GM13976 (cell line): ENCODE measurements at places on chromosomes 5 and 9.

DNA sequence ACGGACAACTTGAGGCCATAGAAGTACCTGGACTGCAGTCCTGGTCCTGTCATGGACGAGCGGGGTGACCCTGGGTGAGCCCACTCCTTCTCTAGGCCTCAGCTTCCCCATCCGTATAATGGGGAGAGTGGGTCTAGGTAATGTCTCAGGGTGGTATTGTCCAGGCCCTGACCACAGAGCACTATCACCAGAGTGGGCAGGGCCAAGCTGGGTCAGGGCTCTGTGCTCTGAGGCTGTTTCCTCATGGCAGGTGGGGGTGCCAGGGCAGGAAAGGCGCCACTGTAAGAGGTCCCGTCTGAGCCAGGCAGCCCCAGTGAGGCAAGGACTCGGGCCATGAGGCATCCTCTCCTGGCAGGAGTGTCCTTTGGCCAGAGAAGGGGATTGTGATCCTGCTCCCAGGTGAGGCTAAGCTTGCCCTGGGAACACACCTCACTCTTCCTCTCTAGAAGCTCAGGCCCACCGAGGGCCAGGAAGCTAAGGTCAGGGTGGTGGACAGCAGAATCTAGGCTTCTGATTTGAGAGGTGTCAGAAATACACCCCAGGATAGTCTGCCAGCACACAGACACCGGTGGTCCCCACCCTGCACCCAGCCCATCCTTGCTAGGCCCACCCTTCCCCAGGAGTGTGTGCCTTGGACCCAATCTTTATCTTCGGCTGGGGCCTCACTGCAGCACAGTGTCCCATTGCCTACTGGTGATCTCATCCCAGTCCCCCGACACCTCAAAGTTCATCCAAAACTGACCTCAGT lies 1.5 kb upstream of the MYOZ3 start:
- DNase-seq = no peak

- no peak for DNase-seq
These were observed 243.8 kb upstream of the ZNF462 start for GRCh38 chr9:106619211-106619610.

GRCh38 chr9:91746904-91747303 lies 203.1 kb downstream of the ROR2 start:
- no peak for DNase-seq

DNA sequence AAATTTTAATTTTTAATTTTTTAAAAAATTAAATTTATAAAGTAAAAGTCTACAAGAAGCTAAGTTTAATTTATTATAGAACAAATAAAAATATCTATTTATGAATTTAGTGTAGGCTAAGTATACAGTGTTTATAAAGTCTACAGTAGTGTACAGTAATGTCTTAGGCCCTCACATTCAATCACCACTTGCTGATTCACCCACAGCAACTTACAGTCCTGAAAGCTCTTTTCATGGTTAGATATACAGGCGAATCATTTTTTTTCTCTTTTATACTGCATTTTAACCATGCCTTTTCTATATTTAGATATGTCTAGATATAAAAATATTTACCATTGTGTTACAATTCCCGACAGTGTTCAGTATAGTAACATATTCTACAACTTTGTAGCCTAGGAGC lies 55.9 kb downstream of the PCSK1 start:
- DNase-seq = no peak

GRCh38 chr5:1666221-1666620 lies 133.4 kb downstream of the MRPL36 start:
- DNase-seq = no peak

DNA sequence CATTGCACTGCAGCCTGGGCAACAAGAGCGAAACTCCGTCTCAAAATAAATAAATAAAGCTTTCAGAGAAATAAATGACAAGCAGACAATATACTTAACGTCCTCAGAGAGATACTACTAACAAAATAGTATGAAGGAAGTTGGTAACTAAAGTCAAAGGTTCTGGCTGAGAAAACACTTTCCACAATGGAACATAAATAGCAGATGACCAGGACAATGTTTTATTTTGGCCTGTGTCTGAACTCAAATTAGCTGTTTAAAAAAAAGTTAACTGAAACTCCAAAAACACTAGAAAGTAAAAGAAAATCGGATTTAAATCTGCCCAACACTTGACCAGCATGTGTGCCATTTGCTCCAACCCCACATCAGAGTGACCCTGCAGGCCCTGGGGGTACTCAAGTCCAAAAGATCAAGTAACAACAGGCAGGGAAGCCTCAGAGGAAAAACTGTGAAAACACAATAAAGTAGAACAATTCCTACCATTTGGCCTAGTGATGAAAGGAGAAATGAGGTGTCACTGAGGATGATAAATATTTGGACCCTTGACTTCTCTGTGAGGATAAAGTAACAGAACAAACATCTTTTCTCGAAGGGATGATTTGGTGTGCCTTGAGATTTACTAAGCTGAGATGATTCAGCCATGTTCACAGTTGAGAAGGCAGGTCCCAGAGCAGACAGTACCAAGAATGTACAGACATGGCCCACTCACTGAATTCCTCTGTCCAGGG lies 47.7 kb downstream of the LHFPL2 start:
- no peak for DNase-seq

GRCh38 chr9:106830527-106831150 lies 32.3 kb upstream of the ZNF462 start:
- no peak for DNase-seq

DNA sequence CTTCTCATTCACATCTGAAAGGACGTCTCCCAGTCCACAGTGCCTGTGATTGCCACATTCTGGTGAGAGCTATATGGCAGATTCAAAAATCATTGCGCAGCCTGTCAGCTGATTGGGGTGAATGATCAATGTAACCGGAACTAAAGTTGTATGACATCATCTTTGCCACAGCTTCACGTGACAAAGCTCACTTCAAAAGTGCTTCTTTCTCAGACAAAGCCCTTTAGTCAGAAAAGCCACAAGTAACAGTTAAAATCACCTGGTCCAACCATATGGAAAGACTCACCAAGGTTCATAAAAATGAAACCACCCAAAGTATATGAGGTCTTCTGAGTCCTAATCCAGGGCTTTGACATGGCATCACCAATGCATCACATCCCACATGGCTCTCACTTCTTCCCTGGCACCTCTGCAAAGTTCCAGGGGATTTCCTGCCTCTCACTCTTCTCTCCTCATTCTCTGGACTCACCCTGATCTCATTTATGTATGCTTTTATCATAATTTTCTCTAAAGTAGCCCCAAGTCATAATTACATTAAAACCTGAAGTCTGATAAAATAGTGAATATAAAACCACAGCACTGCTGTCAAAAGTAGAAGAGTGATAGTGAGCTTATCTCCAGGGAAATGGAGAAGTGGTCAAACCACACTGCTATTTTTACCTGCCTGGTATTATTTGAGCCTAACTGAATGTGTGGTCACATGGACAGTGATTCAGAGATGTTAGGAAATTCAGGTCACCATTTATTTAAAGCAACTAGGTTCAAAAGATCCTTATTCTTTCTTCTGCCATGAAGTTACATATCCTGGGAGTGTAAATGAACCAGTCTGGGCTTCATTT lies 193.1 kb upstream of the PTGER4 start:
- DNase-seq = no peak

DNA sequence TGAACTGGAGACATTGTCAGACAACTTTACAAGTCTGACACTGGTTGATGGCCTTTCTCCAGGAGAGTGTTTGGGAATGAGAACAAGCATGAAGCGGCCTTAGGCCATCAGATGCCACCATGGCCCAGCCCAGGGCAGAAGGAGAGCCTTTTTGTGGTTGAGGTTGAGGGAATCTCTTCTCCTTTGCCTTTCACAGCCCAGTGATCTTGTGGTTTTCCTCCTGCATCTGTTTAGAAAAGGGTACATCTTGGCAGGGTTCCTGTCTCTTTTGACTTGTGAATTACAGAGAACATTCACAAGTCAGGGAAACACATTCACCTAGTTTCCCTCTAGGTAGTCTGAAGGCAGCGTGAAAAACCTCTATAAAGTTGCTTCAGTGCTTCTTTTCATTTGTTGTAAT lies 27.5 kb downstream of the DMRT2 start:
- no peak for DNase-seq

DNA sequence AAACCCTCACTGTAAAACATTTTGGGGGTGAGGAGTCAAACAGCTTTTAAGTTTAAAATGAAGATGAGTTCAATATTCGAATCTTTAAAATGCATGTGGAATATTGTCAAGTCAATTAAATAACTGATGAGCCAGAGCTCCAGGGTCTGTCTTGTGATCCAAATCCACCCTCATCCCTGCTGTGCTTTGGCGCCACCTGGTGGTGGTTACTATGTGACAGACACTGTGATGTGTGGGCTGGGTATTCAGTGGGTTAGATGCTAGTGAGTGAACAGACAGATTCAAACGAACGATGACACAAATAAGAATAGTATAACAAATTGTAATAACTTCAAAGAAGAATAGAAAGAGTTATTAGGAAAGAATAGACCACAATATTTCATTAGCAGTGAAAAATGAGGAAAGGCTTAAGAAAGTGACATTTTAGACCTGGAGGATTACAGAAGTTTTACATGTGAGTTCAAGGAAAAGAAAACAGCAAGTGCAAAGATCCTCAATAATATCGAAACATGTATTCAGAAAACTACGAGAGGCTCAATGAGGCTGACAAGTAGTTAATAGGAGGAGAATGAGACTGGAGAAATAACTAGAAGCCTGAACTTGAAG lies 51.4 kb upstream of the CHSY3 start:
- peak; percentile 7 for DNase-seq

- DNase-seq = no peak
These were observed 95.4 kb downstream of the NRG2 start for GRCh38 chr5:139947727-139948126.

- no peak for DNase-seq
These were observed 6.3 kb downstream of the EXD3 start for GRCh38 chr9:137416563-137417151.

DNA sequence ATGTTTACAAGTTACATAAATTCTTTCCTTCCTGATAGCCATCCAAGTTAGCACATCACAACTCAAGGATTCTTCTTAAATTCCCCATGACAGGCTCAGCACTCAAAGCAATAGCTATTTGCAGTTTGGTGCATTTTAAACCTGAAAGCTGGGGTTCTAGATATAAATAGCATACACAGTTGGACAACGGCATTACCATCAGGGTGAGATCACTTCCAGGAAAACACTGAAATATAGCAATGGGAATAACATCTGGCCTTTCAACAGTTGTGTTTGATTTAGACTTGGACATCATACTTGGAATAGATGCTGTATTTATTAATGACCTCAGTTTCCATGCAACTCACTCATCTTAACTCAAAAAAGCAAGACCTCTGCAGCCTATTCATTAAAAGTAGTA lies 24.7 kb upstream of the LECT2 start:
- DNase-seq = no peak

DNA sequence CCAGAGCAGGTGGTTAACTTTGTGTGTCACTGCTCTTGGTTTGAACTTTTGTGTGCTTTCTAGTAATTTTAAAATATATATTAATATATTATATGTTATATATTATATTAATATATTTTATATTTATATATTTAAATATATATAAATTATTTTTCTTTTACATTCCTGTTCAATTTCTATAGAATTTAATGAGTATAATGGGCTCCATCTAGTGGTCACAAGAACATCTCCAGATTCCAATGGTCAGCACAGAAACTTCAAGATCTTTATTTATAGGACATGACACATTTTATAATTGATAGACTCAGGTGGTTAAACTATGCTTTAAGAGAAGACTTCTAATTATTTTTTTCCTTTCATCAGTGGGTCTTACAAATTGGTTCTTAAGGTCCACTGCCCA lies 39.1 kb downstream of the COL23A1 start:
- DNase-seq = no peak

DNA sequence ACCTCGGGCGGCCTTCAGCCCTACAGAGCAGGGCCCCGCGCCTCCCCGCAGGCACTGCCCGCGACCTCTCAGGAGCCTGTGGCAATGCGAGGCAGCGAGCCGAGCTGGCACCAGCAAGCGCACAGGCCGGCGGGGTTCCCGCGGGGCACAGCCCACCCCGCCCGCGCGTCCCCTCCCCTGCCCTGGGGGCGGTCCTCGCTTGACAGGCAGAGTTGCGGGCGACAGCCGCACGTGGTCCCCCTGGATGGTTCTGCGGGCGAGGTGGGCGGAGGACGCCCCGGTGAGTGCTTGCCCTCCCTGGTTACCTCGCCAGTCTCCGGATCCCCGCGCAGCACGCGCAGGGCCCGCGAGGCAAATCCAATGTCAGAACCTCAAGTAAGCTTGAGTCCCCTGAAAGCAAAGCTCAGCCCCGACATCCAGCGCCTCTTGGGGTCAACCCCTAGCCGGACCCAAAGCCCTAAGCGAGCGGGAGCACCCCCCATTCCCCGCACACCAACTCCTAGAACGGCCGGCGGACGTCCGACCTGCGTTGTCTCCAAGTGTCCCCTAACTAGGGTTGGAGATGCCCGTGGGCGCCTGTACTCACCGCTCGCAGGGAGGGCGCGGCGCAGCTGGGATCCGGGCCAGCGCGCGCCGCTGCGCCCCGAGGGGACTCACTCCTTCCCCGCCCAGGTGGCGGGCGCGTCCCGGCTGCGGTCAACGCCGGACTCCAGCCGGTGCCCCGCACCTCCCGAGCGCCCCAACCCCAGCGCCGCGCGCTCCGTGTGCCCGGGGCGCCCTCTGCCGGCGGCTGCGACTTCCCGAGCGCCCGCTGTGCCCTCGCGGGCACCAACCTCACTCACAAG lies at the start of gene DRD1:
TSS of gene DRD1 (minus strand) at position 123 of the 845 bp plus-strand sequence. CDS start 1,083 bp downstream, outside the sequence.
- DNase-seq = peak; percentile 82

- DNase-seq = no peak
These were observed 98.7 kb downstream of the ZNF462 start for GRCh38 chr9:106961623-106962022.

- DNase-seq = no peak
These were observed 99.4 kb upstream of the HAND1 start for GRCh38 chr5:154577416-154577815.

DNA sequence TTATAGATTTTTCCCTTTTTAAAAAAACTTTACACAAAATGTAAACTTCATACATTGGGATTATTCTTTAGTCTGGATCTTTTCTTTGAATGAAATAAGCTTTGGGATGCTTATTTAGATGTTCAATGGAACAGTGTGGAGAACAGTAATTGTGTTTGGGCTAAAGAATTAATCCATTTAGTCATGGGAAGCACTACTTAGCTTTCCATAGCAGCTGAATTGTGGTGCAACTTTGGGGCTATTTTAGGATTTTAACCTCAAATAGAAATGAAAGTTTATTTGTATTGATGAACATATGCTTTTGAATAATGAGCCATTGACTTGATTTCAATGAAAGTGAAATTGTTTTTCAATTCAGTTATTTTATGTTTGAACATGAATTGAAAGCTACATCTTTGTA lies 72.4 kb downstream of the ZCCHC7 start:
- no peak for DNase-seq

- no peak for DNase-seq
These were observed 15.1 kb downstream of the GRHPR start for GRCh38 chr9:37437621-37438020.

DNA sequence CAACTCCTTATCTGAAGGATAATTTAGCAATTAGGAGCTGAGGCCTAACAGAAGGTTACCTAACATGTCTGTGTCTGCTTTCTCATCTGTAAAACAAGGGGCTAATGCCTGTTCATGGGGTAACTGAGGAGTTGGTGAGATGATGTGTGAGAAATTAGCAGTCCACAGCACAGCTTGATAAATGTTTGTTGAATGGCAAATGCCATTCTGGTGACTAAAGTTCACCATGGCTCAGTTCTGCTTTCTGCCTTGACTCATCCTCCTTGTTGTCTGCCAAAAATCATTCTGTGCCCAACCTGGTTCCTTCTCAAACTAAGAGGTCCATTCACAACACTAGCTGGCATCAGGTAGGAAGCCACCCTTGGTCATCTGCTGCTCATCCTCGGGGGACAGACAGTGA lies 552.0 kb upstream of the KLF4 start:
- no peak for DNase-seq
